Activated CD4-positive, CD25-positive, alpha-beta regulatory T cell treated with anti-CD3 and anti-CD28 coated beads, Interleukin-2, amount 50 U/mL, for 16 hours (primary cell): ENCODE measurements at places on chromosomes 1 and 21.

DNA sequence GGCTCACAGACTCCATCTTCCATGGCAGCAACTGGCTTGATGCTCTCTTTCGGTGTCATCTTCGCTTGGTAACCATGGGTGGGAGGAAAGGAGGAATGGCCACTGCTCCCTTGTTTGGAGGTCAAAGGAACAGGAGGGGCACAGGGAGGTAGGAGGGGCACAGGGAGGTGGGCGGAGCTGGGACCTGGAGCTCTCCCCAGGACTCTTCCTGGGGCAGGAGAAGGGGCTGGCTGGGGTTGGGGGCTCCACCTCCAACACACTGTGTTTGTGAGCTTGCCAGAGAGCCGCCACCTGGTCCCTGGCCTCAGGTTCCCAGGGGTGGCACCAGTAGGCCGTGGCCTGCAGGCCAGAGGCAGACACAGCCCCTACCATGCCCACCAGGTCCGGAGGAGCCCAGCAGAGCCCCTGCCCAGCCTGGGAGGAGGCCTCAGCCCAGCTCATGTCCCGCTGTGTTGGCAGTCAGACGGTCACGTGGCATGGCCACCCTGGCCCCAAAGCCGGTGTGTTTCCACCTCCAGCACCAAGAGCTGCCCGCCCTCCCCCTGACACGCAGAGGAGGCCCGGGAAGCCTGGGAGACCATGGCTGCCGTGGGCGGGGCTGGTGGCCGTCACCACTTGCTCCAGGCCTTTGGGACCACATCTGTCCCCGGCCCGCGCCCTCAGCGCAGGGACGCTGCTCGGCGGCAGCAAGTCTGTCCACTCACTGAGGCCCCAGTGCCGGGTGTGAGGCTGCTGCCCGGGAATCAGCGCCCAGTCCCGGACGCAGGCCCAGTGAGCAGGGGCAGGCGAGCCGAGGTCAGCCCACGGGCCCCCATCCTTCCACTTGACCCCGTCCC, 73.9 kb downstream of the MORN1 start:
- no peak for DNase-seq

DNA sequence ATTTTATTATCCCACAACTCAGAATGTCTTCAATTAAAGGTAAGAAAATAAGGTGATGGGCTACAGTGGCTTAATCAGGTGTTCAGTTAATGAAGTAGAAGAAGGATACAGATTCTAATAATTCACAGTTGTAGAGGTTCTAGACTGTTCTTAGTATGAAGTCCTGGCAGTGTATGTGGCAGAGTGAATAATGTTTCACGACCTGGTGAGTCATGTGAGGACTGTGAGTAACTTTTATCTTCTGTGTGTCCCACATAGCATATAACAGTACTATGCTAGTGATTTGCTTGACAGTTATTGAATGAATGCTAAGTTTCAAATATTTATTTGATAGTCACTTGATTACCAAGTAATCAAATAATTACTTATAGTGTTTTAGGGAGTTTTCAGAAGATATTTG, 20.0 kb downstream of the SLC16A4 start:
- no peak for DNase-seq

DNA sequence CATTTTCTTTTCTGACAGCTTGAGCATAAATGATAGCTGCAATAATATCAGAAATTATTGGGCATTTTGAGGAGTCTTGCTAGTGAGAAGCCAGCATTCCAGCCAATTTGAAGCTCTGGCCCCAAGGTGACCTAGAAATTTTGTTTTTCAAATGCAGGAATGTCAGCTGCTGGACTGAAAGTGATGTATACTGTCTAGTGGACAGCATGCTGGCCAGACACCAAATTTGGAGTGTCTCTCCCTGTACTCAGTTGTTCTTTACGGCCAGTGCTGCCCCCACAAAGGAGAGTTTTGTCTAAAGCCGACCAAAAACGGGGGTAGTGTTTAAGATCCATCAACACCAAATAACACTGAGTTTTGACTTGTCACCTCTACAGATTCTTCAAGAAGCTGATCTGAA, 5.2 kb downstream of the RGS7 start:
- DNase-seq: no peak

DNA sequence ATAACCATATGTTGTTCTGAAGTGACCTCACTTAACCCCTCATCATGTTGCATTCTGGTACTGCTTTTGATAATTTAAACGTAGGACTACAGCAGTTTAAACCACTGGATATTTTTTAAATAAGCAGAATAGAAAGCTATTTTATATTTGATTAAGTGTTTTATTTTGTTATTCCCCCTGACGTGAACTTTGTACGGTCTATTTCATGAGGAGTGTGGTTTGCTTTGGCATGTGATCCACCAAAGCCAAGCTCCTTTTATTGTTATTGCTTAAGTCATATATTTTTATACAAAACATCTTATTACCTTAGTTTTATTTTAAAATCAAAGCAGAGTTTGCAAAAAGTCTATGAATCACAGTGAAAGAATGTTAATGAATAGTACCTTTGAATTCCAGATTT, 101.4 kb upstream of the L1TD1 start:
- DNase-seq: no peak

DNA sequence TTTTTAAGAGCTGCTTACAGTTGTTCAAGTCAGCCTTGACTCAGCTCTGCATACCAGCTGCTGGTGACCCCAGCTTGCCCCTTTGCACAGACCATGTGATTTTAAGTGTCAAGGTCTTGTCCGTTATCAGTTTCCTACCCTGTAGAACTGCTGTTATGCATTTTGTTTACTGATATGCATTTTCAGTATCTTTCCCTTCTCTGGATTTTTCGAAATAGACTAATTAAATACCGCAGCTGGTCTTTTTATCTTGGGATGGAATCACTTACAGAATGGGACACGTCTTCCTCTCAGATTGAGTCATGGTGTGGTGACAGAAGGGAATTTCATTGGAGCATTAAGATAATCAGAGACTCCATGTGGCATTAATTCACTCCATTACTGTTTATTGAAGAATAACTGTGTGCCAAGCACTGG, 145.6 kb downstream of the FMN2 start:
- no peak for DNase-seq

DNA sequence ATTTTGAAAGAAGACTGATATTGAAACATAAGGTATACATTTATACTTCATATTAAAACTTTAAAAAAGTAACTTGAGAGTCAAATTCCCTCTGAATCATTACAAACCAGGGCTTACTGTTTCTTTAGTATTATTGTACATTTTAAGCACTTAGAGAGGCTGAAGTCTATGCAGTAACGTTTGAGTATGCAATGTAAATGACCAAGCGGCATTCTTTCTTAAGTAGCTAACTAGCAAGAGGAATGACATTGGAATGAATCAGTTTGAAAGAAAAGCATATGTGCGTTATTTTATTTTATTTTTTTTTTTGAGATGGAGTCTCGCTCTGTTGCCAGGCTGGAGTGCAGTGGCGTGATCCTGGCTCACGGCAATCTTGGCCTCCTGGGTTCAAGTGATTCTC, 24.3 kb downstream of the WNT2B start:
- DNase-seq: no peak

DNA sequence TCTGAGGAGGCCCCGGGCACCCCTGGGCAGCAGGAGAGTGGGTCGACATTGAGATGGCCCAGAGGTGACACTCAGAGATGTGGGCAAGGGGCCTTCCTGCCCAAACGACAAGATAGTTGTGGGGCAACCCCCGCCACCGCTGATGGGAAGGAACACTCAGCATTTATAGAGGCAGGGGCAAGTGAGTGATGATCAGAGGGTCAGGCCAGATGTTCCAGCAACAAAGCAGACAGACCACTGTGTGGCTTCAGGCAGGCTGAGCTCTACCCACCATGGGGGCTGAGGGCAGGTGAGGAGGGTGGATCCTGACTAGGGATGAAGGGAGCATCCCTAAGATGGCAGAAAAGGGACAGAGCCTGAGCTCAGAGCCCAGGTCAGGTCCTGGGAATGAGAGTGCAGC, 362.7 kb downstream of the PTPRU start:
- no peak for DNase-seq

- DNase-seq: no peak
Measured at GRCh38 chr1:92623187-92623778, 136.6 kb upstream of the GFI1 start.

DNA sequence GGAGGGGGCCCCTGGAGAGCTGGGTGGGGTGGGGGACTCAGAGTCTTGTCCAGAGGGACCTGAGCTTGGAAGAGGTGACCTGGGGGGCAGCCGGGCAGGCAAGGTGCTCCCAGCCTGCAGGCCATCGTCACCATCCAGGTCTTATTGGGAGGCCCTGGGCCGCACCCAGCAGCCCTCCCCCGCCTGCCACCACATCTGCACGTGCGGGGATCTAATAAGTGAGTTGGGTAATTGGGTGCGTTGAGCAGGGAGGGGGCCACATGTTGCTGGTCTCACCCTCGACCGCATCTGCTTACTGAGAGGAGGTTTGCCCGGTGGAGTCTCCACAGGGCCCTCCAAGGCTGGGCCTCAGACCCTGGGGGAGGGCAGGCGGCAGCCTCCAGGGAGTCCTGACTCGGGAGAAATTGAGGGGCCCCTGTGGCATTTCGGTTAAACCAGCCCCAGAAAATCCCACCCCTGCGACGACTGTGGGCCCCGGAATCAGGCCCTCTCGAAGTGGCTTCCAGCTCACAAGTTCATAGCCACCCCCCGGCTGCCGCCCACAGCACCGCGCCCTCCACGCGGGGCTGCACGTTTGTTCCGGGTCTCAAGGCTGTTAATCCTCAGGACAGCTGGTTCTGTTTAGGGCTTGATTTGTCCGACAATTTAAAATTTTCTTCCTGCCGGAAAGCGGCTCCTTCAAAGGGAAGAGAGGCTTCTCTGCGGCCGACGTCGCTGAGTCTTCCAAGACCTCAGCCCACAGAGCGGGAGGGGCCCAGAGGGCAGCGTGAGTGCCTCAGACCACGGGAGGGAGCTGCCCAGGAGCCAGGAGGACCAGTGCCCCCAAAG, 14.7 kb upstream of the COL6A2 start:
- DNase-seq: no peak
